ENCODE measurements at places on chromosomes 3 and 15.

GRCh38 chr3:186502138-186502948 lies 41.8 kb downstream of the CRYGS start:
- no peak for DNase-seq

DNA sequence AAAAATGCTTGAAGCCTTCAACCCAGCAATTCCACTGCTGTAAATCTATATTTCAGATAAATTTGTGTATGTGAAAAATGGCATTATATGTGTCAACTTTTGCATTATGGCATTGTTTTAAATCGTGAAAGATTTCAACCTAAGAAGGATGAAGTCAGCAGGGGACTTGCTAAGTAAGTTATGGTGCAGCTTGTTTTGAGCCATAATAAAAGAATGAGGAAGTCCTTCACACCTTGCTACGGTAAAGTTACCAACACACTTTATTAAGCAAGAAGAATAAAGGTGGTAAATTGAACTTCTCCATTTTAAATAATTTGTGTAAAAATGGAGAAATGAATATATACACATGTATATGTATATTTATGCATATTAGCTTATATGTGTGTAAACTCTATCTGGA lies 371.4 kb downstream of the ROBO2 start:
- no peak for DNase-seq

DNA sequence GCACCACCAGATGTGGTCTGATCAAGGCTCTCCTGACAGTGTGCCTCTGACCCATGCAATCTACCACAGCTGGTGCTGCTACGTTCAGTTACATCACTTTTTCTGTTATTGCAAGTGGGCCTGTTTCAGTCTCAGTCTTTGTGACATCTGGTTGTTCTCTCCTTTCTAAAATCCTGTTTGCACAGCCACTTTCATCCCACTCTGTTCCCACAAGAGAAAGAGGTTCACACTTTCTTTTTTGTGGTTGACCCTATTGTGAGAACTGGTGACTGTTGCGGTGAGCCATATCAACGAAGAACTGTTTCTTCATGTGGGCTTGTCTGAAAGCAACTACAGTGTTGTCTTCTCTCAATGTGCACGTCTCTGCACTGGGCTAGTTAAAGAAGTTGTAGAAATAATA lies 342.8 kb upstream of the ARPP21 start:
- no peak for DNase-seq

DNA sequence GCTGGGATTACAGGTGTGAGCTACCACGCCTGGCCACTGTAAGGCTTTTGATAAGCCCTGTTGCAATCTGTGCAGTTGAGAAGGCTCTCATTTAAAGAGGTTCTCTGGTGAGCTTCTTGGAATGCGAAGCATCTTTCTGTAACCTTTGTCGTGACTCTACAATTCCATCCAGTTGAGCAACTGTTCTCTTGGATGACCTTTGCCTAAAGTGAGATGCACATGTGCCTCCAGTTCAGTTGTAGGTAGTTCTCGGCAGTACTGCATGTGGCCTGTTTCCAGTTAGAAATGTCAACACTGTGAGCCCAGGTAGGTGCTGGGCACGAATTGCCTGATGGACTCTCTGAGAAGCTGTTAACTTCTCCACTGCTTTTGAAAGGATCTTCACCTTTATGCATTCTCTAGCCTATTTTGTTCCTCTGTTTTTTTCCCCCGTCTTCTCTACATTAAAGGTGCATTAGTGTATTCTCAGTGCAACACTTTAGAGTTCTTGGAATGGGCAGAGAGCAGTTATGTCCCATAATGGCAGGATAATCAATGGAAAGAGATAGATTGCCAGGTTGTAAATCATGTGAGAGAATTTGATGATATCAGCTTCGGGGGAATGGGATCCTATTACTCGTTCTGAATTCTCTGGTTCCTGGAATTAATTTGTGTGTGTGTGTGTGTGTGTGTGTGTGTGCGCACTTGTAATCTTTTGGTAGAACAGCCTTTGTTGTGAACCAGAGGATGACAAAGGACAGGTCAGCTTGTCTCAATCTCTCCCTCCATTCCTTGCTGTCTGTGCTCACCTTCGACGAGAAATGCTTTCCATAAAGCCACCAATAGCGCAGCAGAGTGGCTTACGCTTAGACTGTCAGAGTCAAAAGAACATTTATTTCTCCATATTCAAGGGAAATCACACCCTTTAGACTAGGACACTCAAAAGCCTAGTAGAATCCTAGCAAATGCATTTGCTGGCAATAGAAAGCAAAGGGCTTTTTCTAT lies 51.1 kb downstream of the PTPRG start:
- no peak for DNase-seq

DNA sequence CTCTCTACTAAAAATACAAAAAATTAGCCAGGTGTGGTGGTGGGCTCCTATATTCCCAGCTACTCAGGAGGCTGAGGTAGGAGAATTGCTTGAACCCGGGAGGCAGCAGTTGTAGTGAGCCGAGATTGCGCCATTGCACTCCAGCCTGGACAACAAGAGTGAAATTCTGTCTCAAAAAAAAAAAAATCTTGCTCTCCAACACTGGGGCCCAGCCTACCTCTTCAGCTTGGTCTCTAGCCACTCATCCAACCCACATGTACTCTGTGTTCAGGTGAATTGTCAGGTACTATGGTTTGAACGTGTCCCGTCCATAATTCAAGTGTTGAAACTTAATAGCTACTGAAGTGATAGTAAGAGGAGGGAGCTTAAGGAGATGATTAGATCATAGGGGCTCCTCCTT lies 22.4 kb upstream of the RAB7A start:
- DNase-seq = no peak

DNA sequence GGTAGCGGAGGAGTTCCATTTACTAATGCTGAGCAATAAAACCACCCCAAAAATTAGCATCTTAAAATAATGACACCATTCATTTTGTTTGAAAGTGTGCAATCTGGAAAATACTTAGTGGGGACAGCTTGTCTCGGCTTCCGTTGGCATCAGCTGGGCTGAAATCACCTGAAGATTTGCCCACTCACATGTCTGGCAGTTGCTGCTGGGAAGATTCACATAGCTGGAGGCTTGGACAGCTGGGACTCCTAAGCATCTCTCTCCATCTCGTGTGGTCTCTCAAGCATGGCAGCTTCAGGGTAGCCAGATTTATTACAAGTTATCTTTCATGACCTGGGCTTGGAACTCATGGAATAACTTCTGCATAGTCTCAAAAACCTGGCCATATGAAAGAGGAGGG lies 38.4 kb upstream of the BFSP2 start:
- DNase-seq = no peak

- DNase-seq = no peak
These were observed 594.4 kb upstream of the UBE2E2 start for GRCh38 chr3:22608721-22609120.

DNA sequence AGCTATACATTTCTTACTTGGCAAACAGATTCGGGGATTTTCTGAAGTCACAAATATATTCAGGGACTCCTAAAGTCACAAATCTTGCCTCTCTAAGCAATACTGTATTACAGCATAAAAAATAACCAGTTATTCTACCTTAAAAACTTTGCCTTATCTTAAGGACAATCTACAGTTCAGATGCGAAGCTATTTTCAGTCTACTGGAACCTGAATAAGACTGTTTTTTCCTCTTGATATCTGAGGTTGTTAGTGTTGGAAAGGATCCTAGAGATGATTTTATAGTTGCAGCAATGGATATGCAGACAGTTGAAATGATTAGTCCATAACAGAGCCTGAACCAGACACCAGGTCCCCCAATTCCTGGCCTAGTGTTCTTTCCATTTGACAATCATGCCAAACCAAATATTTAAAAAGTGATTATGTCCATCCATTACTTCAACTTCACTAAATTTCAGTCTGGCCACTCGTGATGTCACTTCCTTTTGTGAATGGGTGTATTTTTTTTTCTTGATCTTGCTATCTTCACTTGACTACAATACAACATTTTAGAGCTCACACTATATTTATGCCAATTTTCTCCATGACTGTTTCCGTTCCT lies 1.8 kb downstream of the HDGFL3 start:
- no peak for DNase-seq

GRCh38 chr3:175212896-175213295 lies 353.8 kb downstream of the NAALADL2 start:
- no peak for DNase-seq

GRCh38 chr15:89912145-89912673 lies 543 bp downstream of the ARPIN start:
- no peak for DNase-seq

- DNase-seq = no peak
These were observed 507.0 kb downstream of the ZPLD1 start for GRCh38 chr3:102941786-102942185.

DNA sequence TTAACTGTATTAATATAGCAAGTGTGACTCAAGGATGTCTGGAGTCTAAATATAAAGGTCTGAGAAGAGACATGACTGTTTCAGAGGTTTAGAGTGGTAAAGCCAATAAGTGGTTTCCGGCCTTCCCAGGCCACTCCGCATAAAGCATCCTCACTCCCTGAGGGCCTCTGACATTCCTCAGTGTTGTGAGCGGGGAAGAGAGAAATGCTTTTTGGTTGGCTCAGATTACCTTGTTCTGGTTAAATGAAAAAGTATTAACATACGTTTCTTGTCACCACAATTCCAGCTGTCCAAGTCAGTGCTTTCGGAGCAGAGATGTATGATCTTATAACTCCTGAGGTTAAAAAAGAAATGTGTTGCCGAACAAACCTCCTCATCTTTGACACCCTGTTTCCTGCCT lies 103.8 kb downstream of the RBMS3 start:
- DNase-seq = no peak

DNA sequence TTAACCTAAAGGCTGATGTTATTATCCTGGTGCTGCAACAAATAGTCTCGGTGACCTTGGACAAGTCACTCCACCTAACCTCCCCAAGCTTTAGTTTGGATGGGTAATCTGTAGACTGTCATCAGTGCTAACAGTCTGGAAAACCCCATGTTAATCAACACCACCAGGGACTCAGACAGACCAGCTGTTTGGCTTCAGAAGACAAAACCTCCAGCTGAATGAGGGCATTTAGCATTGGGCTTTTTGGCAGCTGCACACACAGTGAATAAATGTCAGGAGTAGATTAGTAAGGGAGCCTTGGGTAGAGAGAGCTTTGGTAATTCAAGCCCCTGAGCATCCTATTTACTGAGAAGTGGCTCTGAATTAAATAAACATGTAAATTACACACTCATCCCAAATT lies 24.9 kb upstream of the C3orf80 start:
- DNase-seq = no peak

DNA sequence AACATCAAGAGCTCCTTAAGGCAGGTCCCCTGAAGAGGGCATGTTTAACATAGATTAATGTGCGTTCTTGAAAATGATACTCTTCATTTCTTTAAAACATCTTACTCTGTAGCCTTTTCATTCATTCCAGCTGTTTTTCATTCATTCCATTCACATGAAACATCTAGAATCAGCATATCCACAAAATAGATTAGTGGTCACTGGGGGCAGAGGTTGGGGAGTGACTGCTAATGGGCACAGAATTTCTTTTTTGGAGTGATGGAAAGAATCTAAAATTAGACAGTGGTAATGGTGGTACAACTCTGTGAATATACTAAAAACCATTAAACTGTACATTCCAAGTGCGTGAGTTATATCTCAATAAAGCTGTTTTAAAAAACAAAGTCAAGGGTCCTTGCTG lies 15.4 kb upstream of the CXCR6 start:
- DNase-seq = no peak

GRCh38 chr15:31439328-31439727 lies 112.7 kb downstream of the KLF13 start:
- DNase-seq = no peak

GRCh38 chr15:74793135-74794028 lies 11.5 kb downstream of the CSK start:
- DNase-seq = peak; percentile 63

DNA sequence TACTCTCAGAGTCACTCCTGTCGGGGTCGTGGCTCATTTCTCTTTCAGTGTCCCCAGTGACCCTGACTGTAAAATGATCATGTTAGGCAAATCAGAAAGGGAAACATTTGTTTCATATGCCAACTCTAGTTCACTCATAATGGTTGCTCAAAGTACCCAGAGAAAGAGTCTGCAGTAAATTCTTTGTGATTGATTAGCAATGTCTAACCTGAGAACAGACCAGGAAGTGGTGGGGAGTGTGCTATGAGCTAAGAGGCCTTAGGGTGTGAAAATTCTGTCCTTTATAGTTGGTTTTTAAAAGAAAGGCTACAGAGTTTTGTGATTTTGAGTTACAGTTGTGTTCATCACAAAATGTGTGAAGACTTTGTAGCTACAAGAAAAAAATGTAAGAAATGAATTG lies 108.9 kb downstream of the EDEM1 start:
- DNase-seq = no peak

DNA sequence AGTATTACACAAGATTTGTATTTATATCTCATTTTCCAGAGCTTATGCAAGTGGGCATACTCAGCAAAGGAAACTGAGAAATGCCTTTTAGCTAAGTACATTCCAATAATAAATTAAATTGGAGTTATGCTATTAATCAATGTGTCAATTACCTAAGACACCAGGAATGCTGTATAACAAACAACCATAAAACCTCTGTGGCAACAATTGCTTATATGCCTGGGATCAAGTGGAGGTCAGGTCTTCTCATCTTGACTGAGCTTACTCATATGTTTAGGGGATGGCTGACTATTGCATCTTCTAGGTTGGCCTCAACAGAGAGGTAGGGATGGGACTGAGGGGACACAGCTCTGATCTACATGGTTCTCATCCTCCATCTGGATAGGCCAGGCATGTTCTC lies 30.7 kb downstream of the CD200R1L start:
- no peak for DNase-seq

GRCh38 chr15:29747837-29748417 lies 74.3 kb downstream of the TJP1 start:
- DNase-seq = no peak

GRCh38 chr3:152241142-152242017 lies 27.3 kb upstream of the MBNL1 start:
- no peak for DNase-seq

DNA sequence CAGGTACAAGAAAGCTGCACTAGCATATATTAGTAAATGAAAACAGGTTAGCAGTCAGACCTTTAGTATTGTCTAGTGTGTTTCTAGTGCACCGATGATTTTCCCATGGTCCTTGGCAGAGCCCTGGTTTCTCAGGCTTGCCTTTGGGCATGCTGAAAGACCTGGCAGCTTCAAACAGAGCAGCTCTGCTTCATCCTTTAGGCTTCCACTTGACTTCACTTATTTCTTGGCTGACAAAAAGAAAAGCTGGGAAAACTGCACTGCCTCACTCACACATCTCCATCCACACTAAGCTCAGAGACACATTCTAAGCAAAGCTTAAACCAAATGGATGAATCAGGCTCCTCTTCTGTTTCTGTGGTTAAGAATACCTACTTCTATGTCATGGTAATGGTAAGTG lies 374.8 kb upstream of the PDZRN3 start:
- no peak for DNase-seq

DNA sequence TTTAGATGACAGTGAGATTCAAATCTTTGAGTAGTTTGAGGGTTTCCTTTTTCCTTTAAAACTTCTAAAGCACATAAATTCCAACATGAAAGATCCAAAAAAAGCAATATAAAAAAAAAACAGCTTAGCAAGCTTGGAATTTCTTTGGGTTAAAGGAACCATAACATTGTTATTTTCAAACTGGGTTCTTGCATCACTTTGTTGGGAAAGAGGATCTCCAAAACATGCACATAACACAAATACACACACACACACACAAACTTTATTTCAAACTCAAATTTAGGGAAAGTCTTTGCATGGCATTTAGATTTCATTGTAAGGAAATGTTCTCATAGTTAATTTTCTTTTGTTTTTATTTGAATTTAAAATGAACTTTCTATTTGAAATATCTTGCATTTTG lies 79.2 kb upstream of the COL8A1 start:
- DNase-seq = no peak

- DNase-seq = no peak
These were observed 301.7 kb upstream of the UMPS start for GRCh38 chr3:124428372-124429128.
